Activated naive CD4-positive, alpha-beta T cell treated with anti-CD3 and anti-CD28 coated beads, Interleukin-2, amount 50 U/mL, for 72 hours (primary cell): ENCODE measurements at places on chromosomes 16 and 17. TPM values are rescaled to one million over a fixed set of nuclear protein-coding genes. Genes with fewer than 3 reads are reported as not detected.

DNA sequence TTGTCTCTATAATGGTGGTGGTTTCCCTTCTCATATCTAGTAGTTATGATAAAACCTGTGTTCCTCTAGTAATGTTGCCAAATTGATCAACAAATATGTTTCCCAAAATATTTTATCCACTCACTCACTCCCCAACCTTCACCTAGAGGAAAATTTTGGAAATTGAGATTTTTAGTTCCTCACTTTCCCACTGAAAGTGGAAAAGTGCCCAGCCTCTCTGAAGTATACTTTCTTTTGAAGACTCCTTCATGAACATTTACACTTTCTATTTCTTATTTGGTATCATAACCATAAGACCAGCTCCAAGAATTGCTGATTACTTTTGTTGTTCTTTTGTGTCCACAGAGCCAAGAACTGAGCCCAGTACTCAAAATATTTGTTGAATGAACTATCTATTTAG is 5.1 kb upstream of the CENPV start:
- no peak for DNase-seq

GRCh38 chr17:83057793-83058265 is 21.6 kb upstream of the METRNL start:
- peak; percentile 1 for DNase-seq

CA7 gene
- not detected for total RNA-seq

ALDOA gene
- total RNA-seq = 2,822 TPM
